Activated naive CD4-positive, alpha-beta T cell (primary cell): ENCODE measurements at places on chromosomes 2 and 18.

DNA sequence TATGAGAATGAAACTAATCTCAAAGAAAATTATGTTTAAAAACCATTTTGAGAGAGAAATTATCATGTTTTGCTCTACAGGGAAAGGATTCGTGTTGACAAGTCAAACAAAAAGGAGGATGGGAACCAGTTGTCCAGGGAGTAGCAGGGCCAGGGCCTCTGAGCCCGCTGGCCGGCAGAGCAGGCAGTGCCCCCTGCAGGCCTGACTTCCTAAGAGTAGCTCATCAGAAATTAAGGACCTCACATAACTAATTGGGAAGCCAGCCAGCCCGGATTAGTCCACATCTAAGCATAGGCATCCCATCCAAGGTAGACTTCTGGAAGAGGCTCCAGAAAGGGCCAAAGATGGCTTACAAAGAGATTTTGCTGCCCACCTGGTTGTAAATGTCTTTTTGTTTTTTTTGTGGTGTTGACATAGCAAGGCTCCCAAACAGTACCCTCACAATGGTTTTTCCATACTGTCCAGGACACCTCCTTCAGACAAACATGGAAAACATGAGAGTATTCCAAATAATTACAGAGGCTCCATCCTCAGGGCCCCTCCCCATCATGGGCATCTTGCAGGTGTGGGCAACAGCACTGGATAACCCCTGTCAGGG lies 241.2 kb upstream of the TANK start:
- peak; percentile 1 for DNase-seq

DNA sequence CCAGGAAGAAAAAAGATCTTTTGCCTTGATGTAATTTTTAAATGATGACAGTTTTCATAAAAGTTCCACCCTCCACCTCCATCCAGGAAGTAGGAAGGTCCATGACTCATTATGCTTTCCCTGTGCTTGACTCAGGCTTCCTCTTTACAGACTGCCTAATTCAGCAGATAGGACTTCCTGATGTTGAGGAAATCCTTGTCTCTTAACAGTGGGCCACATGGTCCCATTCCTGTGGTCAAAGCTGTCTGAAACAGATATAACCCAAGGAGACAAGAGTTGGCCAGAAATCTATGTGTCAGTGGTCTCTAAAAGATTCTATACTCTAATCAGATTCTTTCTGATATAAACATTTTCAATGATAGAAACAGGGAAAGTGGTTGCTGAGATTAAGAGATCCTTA lies 119.1 kb downstream of the BAZ2B start:
- DNase-seq = no peak

GRCh38 chr2:10919771-10920621 lies 8.3 kb downstream of the KCNF1 start:
- no peak for DNase-seq

DNA sequence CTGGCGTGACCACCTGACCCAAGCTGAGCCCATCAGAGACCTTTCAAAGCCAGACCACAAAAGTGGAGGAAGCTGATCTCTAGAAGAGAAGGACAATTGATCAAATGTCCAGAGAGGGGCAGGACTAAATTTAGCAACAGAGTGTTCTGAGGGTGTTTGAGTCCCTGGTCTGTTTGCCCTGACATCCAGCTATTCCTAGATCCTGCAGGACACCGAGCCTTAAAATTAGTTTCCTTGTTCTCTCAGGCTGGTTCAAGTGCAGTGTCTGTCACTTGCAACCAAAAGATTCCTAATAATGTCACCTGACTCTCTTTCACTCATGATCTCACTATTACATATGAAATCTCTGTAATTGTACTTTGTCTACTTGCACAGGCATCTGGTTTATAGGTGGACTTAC lies 33.0 kb upstream of the NPAS2 start:
- DNase-seq = no peak

GRCh38 chr2:239157771-239158170 lies 243.0 kb downstream of the HDAC4 start:
- no peak for DNase-seq

DNA sequence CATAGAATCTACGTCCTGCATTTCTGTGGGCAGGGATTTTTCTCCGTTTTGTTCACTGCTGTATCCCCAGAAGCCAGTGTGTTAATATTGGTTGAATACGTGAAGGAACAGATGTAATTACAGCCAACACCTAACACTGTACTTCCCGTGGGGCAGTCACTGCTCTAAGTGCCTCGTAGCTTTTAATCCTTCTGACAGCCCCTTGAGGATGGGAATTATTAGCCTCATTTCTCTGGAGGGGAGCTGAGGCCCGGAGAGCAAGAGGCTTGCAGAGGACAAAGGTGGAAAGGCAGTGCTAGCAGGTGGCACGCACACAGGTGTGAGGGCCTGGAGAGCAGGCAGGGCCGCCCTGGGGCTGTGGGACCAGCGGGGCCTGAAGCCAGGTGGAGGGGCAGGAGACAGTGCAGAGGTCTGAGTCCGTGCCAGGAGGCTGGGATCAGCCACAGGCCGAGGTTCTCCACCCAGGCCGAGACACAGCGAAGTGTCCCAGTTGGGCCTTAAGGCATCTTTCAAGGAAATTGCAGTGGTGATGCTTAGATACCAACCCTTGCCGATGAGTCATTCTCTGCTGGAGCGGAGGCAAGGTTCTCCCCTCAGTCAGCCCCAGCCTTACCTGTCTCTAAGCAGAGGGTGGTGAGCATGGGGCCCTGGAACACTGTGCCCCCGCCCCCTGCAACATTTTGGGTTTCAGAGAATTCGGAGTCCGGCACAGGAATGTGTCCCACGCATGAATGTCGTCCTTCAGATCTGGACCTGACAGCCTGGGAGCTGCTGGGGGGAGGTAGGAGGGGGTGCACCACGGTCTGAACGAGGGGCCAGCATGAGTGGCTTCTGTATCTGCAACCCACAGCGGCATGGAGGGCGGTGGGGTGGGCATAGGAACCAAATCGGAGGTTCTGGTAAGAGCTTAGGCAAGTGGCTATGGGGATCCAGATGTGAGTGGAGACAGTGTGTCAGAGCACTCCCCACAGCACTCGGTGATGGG lies 122.6 kb downstream of the GBX2 start:
- no peak for DNase-seq

DNA sequence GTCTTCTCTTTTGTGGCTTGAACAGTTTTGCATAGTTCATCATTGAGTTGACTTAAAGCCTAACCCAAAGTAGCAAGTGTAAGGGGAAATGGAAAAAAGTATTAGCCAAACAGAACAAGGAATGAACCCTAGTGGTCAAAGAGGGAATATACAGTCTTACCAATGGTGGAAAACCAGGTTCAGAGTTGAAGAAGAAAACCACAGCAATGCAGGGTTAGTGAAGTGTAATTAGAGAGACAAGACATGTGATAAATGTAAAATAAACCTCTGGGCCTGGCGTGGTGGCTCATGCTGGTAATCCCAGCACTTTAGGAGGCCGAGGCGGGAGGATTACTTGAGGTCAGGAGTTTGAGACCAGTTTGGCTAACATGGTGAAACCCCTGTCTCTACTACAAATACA lies 2.4 kb downstream of the TTN start:
- DNase-seq = no peak

GRCh38 chr18:45221363-45221762 lies 393.9 kb upstream of the SLC14A2 start:
- no peak for DNase-seq

DNA sequence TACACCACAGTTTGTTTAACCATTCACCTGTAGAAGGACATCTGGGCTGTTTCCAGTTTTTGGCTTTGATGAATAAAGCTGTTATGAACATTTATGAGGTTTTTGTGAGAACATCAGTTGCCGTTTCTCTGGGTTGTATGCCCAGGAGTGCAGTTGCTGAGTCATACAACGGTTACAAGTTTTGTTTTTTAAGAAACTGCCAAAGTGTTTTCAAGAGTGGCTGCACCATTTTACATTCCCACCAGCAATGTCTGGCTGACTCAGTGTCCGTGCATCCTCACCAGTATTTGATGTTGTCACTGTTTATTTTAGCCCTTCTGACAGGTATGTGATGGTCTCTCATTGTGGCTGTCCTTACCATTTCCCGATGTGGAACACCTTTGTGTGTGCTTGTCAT lies 48.0 kb upstream of the GPR17 start:
- DNase-seq = no peak

DNA sequence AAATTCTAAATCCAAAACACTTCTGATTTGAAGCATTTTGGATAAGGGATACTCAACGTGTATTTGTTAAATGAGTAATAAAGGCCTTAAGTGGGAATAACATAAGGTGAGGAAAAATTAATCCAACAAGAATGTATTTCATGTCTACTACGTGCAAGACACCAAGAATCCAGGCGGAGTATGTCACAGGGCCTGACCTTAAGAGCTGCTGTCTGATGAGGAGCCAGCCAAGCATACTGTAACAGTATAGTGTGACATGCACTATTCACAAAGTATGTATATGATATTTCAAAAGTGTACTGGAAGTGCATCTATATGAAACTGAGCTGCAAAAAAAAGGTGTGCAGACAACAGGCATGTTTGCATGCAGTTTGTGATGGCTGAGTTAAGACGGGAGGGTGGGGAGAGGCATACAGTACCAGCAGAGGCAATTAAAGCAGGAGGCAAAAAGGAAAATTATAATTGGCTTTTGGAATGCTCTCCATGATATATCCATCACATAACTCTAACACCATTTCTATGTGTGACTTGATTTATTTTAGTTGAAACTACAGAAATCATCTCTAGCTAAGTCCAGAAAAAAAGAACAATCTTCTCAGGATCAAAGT lies 18.2 kb downstream of the IWS1 start:
- no peak for DNase-seq

- DNase-seq = no peak
Observed at GRCh38 chr18:78900938-78901909, 78.4 kb upstream of the SALL3 start.

- no peak for DNase-seq
Observed at GRCh38 chr2:24985511-24985910, 13.8 kb upstream of the DNAJC27 start.

DNA sequence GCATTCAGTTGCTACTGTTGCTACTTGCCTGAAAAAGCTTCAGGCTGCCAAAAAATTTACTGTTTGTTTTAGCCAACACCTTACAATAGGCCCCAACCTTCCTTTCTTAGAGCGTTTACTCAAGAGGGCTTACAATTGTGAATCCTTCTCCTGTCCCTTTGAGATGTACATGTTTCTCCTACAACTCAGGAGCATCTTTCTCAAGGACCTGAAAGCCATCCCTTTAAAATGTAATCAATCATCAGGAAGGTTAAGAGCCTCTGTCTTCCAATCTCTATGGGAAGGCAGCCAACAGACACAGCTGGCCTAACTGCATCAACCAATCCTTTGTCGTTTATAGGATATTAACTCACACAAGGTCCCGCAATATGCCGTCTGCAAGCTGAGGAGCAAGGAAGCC lies 3.4 kb upstream of the IER3IP1 start:
- no peak for DNase-seq

DNA sequence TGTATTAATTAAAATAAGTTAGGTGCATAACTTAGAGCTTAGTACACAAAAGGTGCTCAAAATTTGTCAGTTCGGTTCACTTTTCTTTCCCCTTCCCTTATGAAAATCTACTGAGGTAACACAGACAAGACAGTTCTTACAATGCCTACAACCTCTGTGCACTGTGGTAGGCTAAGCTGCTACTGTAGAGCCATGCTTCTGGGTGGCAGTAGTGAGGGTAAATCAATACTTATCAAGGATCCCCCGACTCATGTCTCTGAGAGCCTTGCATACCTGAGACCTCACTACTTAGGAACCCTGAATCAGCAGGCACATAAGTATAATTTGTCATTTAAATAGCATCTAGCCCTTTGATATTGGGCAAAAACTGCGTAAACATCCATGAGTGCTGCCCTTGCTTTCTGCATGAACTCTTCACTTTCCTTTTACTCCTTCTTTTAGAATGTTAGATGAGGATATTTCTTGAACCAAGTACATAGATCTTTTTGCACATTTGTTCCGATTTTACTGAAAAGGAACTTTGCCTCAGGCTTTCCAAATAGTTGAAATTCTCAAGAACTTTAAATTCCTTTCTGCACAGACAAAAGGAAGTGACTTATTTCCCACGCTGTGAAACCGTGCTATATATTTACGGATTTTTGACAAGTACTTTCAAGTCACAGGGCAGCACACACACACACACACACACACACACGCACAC lies 234.4 kb downstream of the TRIB2 start:
- no peak for DNase-seq

- peak; percentile 11 for DNase-seq
Observed at GRCh38 chr2:39128919-39129391, 8.1 kb upstream of the SOS1 start.

DNA sequence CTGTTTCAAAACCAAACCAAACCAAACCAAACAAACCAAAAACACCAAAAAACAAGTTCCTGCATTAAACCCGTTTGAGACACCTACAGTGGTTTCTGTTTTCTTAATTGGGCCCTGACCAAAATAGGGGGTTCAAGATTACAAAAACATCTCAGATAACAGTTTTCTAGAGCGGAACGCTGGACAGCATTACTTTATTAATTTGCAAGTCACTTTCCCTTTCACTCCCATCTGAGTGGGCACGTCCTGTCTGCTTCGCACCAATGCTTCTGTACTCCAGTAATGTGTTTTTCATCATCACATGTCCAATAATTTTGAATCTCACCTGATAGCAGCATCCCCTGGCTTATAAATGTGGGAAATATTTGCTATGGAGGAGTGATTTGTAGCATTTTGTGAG lies 11.7 kb upstream of the MYO1B start:
- DNase-seq = no peak

DNA sequence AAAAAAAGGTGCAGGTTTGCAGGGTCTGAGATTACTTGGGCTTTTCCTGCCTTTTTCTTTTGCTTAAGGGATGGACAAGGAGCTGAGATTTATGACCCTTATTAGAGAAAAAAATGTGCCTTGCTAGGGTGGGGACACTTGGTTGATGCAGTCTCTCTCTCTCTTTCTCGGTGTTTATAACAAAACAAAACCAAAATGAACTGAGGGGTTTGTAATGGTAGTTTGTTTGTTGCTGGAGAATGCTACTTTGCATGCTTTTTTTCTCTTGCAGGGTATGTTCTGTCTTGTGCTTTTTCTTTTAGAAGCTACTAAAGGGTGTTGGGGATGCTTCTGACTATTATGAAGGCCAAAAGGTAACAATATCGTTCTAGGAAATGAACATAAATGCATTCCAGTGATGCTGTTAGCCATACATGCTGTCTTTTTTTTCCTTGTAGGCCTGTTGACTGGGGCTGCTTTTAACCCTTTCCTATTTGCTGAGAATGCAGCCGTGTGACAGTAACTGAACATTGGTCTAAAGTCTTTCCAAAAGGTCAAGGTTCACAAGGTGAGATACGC lies 435 bp downstream of the ZNF532 start:
- no peak for DNase-seq

DNA sequence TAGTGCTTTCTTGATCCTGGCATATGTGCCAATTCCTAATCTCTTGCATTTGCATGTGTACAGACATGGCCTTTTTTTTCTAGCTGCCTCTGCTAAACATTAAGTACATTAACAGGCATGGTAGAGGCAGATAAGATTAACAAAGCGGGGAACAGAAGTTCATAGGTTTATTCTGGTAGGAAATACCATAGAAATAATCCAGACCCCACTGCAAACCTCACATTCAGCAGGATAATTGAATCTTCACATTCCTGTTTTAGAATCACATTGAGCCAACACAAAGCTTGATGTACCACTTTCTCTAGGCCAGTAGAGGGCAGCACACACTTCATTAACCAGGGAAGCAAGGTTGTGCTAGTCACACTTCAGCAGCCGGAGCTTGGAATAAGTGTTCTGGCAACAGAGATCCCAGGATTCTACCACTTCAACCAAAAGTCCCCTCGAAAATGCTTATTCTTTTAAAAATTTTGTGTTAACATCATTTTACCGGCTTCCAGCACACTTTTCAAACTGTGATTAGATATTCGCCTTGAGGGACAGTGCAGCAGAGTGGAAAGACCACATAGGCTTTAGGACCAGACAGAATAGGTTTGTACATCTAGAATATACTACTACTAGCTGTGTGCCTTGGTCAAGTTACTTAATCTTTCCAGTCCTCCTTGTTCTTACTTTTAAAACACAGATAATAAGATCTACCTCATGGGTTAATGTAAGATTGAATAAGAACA lies 420.2 kb upstream of the CHST9 start:
- DNase-seq = no peak
